ENCODE measurements at places on chromosomes 6 and 20.

- DNase-seq = no peak
Observed at GRCh38 chr6:147366290-147366689, 142.2 kb upstream of the SAMD5 start.

- DNase-seq = no peak
Observed at GRCh38 chr6:139344186-139344963, 30.1 kb downstream of the CITED2 start.

DNA sequence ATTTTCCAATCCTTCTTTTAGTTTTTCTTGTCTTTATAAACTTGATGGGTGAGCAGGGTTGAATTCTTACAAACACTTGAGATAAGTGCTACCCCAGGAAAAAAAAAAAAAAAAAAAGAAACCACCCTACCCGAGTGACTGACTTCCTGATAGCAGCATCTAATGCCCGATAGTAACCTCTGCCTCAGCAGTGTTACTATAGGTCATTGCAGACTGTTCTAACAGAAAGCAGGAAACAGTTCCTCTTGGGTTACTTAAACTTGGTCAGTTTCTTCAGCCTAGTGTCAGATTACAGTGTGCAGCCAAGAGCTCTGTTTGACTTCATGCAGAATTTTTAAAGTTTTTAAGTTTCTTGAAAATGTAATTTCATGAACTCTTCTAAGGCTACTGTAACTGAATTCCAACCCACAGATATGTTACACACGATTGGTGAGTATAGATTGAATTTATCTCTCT, 2.1 kb downstream of the MYLIP start:
- DNase-seq = peak; percentile 88

GRCh38 chr20:43389211-43389610, 68.5 kb upstream of the SRSF6 start:
- DNase-seq = no peak

- DNase-seq = peak; percentile 3
Observed at GRCh38 chr6:152503546-152503945, 133.6 kb downstream of the SYNE1 start.

DNA sequence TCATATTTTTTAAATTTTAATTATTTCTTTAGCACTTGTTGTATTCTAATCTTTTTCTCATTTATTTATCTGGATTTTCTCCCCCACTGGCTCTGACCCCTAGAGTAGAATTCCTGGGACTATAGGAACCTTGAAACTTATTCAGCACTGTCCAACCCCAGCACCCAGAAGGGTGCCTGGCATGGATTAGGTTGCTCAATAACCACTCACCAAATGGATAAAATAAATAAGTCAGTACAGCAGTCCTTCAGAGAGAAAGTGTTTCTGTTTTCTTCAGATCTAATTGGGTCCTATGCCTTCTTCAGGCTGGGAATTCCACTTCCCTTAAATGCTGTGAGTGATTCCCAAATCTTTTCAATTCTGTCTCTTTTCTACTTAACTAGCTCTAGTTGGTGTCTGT, 206.2 kb downstream of the PTPRK start:
- DNase-seq = no peak

DNA sequence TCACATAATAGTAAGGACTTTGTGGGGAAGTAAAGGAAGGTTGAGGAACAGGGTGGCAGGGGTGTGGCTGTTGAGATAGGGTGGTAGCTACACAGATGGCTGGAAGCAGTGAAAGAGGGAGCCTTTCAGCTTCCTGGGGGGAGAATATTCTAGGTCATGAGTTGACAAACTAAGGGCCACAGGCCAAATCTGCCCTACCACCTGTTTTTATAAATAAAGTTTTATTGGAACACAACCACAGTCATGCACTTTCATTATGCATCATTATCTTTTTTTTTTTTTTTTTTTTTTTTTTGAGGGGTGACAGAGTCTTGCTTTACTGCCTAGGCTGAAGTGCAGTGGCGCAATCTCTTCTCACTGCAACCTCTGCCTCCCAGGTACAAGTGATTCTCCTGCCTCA, 243.1 kb downstream of the NFATC2 start:
- DNase-seq = no peak

- DNase-seq = peak; percentile 55
Observed at GRCh38 chr6:69796073-69796641, 653 bp downstream of the LMBRD1 start.

DNA sequence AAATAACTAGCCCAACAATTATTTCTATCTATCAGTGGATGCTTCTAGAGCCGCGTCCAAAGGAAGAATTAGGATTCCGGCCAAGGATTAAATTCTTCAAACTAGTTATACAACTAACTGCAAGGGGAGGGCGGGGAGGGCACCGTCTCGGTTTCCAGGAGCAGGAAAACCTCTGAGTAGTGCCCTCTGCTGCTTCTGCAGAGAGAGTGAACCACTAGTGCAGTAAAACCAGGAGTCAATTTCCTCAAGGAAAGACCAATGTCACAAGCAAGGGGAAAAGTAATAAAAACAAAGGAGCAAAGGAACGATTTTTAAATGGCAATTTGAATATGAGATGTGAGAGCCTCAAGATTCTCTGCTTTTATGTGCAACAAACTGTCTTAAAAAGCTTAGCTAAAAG, 16.5 kb upstream of the UBE2J1 start:
- DNase-seq = peak; percentile 62

GRCh38 chr6:17928514-17929430, 58.7 kb downstream of the KIF13A start:
- peak; percentile 73 for DNase-seq

- no peak for DNase-seq
Observed at GRCh38 chr20:54133434-54134427, 40.1 kb downstream of the CYP24A1 start.

DNA sequence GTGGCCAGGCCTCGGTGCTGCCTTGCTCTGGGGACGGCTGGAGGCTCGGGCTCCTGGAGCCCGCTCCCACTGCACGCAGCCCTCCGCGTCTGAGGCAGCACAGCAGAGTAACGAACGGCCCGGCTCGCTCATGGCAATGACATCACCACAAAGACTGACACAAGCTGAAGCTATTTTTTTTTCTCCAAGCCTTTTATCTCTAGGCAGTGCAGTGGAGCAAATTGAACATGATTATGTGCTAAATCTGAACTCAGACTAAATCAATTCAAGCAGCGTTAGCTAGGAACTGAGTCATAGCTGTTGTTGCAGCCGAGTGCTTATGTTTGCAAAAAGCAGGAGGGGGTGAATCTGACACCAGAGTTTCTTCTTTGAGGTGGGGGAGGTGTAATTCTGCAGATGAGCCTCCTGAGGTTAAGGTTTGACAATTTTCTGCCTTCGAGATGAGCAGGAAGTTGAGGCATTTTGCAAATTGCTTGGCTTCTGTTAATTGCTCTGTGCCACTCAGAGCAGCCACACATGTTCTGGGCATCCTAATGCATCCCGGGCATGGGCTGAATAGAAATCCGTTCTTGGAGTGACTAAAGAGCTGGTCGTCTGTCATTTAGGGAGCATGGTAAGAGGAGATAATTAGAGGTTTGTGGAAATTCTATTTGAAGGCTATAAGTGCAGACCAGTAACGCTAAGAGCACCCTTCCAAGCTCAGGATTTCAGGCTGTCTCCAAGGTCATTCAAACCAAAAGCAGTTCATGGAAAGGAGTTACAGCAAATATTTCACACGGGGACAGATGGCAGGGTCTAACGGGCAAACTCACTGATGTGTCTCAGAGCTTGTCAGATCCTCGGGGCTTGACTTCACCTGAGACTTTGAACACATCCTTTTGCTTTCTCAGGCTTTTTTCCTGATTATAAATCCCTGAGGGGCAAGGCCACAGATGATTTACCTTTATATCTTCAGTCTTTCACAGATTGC, 155.1 kb upstream of the ENPP5 start:
- DNase-seq = no peak

GRCh38 chr6:155341130-155341828, 27.0 kb upstream of the TFB1M start:
- no peak for DNase-seq

GRCh38 chr6:17542243-17542642, 57.9 kb upstream of the FAM8A1 start:
- DNase-seq = no peak

DNA sequence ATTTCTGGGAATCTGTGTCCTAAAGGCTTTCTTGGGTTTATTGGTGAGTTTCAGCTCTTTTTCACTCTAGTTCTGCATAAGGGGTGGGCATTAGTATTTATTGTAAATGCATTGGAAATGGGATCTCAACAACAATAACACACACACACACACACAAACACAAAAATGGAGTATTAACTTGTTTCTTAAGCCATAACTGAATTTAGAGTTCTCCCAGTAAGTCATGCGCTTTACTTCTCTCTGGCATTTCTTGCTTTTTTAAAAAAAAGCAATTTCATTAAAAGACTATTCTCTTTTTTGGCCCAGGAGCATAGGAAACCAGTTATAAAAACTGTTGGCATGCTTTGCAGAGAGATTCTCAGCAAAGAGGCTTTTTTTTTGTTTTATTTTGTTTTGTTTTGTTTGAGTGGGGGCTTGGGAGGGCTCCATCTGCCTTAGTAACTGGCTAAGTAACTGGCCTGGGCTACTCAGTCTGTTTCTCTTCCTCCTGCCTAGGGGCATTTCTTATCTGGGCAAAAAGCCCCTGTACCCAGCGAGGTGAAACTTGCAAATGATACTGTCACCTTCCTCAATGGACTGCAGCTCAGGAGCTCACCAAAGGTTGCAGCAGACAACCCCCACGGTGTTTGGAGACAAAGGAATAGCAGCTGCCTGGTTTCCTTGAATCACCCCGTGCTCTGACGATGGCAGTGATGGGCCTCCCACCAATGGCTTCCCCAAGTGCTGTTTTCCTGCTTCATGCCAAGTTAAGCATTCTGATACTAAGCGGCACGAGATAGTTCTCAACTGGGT, 128.5 kb downstream of the BCAS1 start:
- peak; percentile 28 for DNase-seq

DNA sequence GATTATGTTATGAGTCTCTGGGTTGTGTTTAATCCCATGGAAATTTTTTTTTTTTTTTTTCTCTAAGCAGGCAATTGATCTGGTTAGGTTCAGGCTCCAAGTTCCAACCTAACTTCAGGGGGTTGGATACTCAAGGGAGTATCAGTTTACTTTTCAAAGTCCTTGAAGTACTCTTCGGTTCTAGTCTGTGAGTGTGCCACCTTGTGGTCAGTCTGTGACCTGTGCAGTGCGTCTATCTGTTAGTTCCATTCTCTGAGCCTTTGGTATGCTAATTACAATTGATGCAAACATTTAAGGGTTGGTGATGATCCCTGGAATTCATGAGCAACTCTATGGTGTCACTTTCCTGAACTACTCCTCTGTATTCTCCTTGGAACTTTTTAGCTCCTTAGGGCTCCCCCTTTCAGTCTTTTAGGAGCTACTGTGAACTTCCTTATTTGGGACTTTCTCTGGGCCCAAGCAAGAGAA, 342.0 kb downstream of the SOX4 start:
- DNase-seq = no peak

DNA sequence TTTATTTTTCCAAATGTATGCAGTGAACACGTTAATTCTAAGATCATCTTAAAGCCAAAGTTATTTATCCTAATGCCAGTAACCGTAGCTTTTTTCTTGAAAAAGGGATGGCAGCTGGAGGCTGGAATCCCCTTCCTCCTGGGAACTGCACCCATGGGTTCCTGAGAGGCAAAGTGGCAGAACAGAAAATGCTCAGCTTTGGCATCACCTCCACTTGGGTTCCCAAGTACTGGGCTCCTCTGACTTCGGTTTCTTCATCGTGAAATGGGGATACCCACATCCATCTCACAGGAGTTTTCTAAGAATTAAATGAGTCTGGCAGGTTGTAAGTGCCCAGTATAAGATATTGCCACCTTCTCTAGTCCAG, 6.2 kb upstream of the DDX43 start:
- DNase-seq = no peak

DNA sequence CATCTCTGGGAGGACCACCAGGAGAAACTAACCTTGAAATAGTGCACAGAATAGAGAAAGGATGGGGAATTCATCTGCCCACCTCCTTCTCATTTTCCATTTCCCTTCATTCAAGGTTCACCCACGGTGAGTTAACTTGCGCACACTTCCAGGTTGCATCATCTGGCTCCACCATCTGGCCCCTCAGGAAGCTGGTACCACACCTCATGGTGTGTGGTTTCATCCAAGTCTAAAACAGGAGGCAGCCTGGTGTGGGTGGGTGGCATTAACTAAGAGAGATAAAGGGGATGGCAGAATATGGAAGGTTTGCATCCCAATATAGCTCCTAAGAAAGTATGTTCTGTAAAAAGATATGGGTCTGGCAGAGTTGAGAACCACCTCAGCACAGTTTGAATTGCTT, 3.8 kb downstream of the ZNF334 start:
- DNase-seq = no peak

DNA sequence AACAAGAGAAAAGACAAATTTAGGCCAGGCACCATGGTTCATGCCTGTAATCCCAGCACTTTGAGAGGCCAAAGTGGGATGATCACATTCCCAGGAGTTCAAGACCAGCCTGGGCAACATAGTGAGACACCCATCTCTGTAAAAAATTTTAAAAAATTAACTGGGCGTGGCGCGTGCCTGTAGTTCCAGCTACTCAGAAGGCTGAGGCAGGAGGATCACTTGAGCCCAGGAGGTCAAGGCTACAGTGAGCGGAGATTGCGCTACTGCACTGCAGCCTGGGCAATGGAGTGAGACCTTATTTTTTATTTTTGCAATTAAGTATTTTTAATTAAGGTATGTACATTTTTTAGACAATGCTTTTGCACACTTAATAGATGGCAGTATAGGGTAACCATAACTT, 3.3 kb downstream of the MTHFD1L start:
- no peak for DNase-seq

- DNase-seq = no peak
Observed at GRCh38 chr6:108584323-108584722, 23.6 kb downstream of the FOXO3 start.

GRCh38 chr6:132161283-132161682, 210.1 kb upstream of the CCN2 start:
- peak; percentile 70 for DNase-seq

DNA sequence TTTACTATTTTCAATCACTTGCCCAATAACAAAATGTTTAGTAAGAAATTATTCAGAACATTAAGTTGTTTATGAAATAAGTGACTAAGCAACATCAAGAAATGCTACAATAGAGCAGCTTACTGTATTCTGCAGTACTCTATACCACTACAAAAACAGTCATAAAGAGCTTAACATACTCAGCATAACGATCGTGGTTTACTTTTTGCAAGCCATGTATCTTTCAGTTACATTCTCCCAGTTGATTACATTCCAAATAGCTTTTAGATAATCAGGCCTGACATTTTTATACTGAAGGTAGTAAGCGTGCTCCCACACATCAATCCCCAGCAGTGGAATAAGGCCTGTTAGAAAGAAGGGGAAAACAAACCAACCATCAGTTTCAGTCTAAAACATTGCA, 10.7 kb downstream of the SOD2 start:
- DNase-seq = no peak

GRCh38 chr6:83019741-83020140, 45.9 kb downstream of the UBE3D start:
- no peak for DNase-seq

DNA sequence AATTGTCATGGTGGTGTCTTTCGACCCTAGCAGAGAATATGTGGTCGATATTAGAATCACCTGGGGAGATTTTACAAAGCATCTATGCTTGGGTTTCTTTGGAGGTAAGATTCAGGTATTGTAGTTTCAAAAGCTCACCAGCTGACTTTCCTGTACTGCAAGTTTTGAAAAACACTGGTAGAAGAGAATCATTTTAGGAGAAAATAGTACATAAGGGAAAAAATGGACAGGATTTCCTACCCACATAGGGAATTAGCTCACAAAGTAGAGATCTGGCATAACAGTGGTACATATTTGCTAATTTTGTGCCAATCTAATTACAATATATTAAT, 27.4 kb upstream of the ABT1 start:
- DNase-seq = no peak
